ENCODE measurements at places on chromosomes 12 and 14.

- peak; percentile 13 for DNase-seq
These were observed 11.7 kb upstream of the NFKBIA start for GRCh38 chr14:35416108-35416750.

- no peak for DNase-seq
These were observed 15.9 kb downstream of the DENND5B start for GRCh38 chr12:31574803-31575575.

GRCh38 chr12:72901685-72902084, 629.5 kb downstream of the TRHDE start:
- DNase-seq = no peak

GRCh38 chr12:40263616-40264409, 39.0 kb downstream of the LRRK2 start:
- DNase-seq = no peak

GRCh38 chr12:107704041-107704440, 18.4 kb downstream of the PWP1 start:
- no peak for DNase-seq

- no peak for DNase-seq
These were observed 30.7 kb downstream of the FBRSL1 start for GRCh38 chr12:132520421-132521199.

DNA sequence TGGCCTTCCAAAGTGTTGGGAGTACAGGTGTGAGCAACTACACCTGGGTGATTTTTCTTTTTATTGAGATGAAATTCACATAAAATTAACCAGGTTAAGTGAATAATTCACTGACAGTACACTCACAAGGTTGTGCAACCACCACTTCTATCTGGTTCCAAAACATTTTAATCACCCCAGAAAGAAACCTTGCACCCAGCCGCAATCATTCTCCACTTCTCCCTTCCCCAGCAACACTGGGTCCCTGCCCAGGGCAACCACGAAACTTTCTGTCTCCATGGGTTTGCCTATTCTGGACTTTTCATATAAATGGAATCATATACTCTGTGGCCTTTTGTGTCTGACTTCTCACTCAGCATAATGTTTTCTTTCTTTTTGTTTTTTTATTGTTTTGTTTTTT, 26.3 kb upstream of the MLXIP start:
- DNase-seq = no peak

GRCh38 chr12:4909734-4910501, at the start of gene KCNA1:
KCNA1 (plus strand) TSS chr12:4909905; CDS start chr12:4911379, 1,474 bp downstream.
- DNase-seq = peak; percentile 82

GRCh38 chr14:88233915-88234314, 89.2 kb downstream of the KCNK10 start:
- peak; percentile 51 for DNase-seq

- no peak for DNase-seq
These were observed 57.0 kb upstream of the PNMA1 start for GRCh38 chr14:73770977-73771847.

DNA sequence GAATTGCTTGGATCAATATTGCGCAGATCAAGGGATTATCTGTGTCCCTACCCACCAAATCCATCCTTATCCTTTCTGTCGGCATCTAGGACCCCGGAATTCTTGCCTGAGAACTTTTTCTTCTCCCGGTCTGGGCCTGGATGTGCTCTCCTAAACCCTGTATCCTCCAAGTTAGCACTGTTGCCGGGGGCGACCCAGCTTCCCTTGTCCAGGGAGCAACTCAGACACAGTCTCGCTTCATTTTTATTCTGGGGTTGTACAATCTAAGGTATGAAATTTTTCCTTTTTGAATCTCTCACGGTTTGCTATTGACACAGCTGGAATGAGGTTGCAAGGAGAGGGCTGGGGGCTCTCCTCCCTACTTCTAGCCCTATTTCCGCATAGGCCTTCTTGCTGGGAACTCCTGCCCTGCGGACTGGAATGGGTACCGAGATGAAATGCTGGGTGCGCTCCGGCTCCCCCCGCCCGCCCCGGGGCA, 403 bp upstream of the PNP start:
- no peak for DNase-seq

GRCh38 chr12:32002848-32003493, 43.8 kb downstream of the RESF1 start:
- DNase-seq = no peak

DNA sequence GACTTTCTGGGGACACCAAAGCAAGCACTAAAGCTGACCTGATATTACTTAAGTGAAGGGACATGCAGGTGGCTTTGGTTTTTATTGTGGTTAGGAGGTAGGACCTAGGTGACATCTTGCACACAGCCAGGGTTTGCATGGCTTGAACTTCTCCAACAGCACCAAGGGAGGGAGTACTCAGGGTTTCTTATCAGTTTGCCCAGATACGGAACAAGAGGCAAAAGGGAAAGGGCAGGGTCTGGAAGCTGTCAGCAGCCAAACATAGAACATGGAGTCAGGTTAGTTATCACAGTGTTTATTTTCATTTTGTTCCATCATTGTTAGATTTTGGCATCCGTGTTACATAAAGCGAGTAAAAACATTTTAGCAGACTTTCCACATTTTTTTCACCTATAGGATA, 186.3 kb upstream of the CLEC14A start:
- no peak for DNase-seq

DNA sequence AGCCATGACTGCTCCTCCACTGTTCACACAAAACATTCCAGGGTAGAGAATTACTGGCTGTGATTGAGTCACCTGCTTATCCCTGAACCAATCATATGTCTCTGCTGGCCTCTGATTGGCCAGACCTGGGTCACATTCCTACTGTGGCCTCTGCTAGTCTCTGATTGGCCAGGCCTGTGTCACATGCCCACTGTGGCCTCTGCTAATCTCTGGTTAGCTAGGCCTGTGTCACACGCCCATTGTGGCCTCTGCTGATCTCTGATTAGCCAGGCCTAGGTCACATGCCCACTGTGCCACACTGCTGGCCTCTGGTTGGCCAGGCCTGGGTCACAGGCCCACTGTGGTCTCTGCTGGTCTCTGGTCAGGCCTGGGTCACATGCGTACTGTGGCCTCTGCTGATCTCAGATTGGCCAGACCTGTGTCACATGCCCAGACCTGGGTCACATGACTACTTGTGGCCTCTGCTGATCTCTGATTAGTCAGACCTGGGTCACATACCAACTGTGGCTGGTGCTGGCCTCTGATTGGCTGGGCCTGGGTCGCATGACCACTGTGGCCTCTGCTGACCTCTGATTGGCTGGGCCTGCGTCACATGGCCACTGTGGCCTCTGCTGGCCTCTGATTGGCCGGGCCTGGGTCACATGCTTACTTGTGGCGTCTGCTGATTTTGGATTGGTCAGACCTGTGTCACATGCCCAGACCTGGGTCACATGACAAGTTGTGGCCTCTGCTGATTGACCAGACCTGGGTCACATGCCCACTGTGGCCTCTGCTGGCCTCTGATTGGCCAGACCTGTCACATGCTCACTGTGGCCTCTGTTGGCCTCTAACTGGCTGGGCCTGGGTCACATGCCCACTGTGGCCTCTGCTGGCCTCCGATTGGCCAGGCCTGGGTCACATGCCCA, 251.6 kb downstream of the SLC15A4 start:
- DNase-seq = no peak

DNA sequence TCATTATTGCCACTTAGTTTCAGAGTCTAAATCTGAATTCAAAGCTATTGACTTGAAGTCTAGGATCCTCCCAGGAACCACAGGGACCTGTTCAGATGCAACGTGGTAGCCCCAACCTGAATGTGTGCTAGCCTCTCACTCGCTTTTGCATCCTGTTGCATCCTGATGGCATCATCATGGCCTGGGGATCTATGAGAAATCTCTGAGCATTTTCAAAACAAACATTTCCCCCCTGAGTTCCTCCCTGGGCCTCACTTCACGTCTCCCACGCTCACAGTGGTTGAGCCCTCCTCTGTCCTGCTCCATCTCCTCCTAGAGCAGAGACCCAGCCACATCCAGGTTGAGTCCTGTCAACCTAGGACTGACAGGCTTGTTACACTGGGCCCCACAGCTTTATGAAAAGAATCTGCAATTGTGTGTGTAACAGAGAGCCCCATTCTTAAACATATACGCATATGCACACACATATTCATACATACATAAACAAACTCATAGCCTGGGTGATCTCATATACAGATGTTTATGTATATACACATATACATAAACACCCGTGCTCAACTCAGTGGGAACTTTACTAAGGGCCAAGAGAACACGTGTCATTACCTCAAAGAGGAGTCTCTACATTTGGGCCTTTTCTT, 5.4 kb upstream of the KRT72 start:
- no peak for DNase-seq

GRCh38 chr12:104974626-104975290, 11.4 kb upstream of the NOPCHAP1 start:
- DNase-seq = no peak

GRCh38 chr14:57736391-57736790, 129.5 kb downstream of the SLC35F4 start:
- no peak for DNase-seq

DNA sequence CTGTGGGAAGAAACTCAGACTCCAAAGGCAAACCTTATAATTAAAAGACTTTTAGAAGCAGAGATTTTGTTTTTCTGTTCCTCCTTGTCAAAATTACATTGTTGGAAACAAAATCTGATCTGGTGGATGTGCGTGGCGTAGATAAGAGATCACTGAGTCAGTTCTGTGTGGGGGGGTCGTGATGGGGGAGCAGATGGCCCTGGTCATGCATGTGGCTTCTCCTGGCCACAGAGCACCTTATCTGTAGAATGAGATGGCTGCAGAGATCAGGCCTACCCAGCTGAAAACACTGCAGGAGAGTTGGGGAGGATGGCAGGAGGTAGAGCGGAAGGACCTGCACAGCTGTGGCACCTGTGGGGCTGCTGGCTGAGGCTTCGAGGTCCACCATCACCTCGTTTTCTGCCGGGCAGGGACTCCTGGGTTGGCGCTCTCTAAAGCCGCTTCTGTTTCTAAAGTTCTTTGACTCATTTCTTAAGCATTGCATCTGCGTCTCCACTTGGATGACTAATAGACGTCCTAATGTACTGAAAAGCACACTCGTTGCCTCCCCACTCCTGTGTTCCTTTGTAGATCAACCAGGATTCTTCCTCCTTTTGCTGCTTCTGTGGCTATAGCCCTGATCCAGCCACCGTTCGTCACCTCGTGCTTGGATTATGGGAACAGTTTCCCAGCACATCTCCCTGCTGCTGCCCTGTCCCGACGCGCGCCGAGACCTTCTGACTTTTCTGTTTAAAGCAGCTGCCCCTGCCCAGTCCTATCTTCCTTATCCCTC, 93.4 kb downstream of the TSPAN9 start:
- no peak for DNase-seq

GRCh38 chr14:67395086-67395875, 16.7 kb downstream of the PLEK2 start:
- DNase-seq = no peak

DNA sequence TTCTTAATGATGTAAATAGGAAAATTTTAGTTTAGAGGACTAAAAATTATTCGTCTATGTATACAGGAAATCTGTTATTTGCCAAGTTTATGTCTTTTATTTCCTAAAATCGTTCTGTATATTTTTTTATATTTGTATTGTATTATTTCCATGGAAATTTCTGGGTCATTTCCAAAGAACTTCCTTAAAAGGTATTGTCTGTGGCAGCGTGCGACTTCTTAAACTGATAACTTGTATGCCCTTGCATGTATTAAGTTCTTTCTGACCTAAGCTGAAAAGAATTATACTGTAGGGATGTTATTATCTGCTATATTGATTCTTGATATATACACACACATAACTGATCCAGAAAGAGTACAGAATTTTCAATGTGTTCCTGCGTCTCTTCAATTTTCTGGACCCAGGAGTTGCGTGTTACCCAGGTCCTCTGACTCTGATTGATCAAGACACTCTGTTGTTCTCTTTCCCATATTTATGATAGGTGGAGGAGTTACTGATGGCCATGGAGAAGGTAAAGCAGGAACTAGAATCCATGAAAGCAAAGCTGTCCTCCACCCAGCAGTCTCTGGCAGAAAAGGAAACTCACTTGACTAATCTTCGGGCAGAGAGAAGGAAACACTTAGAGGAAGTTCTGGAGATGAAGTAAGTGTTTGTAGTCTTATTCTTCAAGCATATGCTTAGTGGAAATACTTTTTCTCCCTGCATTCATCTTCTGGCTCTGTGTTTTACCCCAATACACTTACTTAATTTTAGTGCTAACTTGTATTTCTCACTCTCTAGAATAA, 298.5 kb downstream of the ERC1 start:
- DNase-seq = no peak

DNA sequence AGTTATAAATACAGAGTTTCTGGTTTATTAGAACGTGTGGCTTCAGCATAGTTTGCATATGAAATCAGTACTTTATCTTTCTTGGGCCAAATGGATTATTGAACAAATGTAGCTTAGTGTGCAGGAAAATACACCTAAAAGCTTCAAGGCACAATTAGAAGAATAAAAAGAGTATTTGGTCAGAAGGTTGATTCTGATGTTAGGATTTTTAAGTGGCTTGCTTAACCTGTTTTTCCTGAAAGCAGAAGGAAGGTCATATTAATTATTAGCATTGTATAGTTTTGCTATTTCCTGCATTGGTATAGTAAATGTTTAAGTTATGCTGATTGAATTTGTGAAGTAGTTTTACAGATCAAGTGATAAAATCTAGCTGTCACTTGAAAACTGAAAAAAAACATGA, 31.0 kb upstream of the GNS start:
- DNase-seq = no peak

- no peak for DNase-seq
These were observed 78.4 kb upstream of the DNM1L start for GRCh38 chr12:32600681-32601080.

Measured in NCI-H146 (cell line).